Stimulated activated CD4-positive, alpha-beta T cell treated with anti-CD3 and anti-CD28 coated beads, Interleukin-15, amount 100 ng/mL, for 48 hours (primary cell): ENCODE measurements at places on chromosomes 7 and 10.
A peak's percentile ranks its signal among the peaks of the same experiment; 100 is the strongest.

GRCh38 chr10:59027975-59028655 lies 148.3 kb upstream of the PHYHIPL start:
- no peak for DNase-seq

DNA sequence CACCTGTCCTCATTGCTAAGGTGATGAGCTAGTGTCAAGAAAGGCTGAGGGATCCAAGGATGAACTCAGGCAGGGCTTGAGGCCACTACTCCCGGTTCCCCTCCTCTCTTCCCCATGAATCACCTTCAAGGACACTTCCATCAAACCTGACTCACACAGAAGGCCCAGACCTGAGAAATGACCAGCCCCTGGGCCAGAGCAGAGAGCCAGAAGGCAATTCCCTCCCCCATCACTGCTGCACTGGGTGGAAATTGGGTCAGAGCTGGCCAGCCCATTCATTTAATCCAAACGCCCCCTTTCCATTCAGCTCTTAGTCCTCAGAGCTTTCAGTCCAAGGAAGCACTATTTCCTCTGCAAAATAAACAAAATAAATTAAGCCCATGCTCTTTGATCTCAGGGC lies 182.0 kb downstream of the KCNMA1 start:
- no peak for DNase-seq

DNA sequence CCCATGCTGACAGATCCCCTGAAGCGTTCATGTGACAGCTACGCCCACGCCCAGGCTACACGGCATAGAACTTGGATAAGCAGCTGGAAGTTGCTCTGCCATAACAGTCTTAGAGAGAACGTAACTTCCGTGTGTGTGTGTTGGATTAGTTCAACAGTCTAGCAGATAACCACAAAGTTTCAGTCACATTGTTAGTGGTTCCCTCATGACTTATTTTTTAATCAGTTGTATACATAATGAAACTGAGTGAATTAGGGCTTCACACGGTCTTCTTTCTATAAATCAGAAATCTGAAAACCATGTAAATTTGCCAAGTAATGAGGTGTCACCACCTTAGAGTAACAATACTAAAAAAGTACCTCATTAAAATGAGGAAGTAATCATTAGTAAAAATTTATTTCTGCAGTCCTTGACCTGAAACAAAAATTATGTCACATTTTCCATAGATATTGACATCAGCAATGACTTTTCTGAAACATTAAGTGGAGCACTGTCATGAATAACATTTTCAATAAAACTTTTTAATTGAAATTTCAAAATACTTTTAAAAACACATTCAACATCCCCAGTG lies 21.7 kb upstream of the MACC1 start:
- DNase-seq = no peak

GRCh38 chr10:61321041-61321857 lies 131.9 kb downstream of the TMEM26 start:
- DNase-seq = no peak

- DNase-seq = no peak
Observed at GRCh38 chr7:19675816-19676215, 33.0 kb downstream of the POLR1F start.

DNA sequence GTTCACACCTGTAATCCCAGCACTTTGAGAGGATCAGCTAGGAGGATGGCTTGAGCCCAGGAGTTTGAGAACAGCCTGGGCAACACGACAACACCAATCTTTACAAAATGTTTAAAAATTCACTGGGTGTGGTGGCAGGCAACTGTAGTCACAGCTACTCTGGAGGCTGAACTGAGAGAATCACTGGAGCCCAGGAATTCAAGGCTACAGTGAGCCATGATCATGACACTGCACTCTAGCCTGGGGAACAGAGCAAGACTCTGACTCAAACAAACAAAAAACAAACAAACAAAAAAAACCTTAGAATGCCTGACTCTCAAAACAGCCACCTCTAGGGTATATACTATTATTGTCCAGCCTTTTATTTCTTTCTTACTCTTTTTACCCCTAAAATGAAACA lies 56.5 kb upstream of the PAPSS2 start:
- DNase-seq = no peak

DNA sequence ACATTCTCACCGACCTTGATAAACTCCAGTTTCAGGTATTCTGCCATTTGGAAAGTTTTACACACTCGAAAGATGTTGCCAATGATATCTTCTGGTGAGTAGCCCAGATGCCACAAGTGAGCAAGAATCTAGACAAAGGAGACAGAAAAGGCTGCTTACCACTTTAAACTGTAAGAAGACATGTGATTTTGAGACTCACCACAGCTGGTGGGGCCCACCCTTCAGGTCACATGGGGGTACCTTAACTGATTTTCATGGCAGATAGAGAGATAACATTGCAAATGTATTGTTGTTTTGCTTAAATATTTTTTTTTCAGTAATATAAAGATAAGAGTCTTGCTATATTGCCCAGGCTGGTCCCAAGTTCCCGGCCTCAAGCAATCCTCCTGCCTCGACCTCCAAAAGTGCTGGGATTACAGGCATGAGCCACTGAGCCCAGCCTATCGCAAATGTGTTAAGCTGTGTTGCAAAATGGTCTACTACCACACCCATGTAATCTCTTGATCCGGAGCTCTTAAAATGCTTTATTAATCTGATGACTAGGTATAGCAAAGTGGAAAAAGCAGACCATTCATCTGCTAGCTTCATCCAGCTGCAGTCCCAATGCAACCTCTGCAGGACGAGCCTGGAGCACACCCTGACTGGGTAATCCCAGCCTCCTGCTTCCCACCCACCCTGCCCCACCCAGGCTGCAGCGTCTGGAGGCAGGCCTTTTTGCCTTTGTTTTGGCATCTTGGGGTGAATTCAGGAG lies 18.5 kb downstream of the RFC2 start:
- no peak for DNase-seq

GRCh38 chr10:101043363-101043707 lies 12.3 kb downstream of the SFXN3 start:
- DNase-seq = no peak

GRCh38 chr7:11607686-11608085 lies 224.3 kb downstream of the THSD7A start:
- no peak for DNase-seq

GRCh38 chr10:11616021-11616420 lies 4.6 kb upstream of the USP6NL start:
- no peak for DNase-seq

DNA sequence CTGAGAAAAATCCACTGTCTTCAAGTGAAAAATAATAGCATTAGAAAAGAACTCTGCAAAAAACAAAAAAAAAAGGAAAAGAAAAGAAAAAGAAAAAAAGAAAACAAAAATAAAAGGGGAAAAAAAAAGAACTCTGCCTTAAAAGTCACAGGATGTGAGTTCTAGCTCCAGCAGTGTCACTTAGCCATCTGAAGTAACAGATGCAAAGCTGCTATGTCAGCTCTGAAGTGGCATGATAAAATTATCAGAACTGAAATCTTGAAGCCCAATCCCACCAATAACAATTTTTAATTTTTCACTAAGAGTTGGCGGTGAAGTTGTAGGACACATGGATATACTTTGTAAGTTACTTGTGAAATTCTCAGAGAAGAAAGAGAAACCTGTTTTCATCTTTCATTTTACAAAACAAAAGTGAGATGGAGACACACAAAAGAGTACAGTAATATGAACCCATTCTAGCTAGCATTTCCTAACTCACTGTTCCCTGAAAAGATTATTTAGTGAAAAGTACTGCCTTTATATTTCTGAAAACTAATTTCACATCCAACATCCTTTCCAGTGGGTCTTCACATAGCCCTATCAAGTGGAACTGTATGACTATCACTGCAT lies 103.5 kb downstream of the ELAPOR2 start:
- no peak for DNase-seq

DNA sequence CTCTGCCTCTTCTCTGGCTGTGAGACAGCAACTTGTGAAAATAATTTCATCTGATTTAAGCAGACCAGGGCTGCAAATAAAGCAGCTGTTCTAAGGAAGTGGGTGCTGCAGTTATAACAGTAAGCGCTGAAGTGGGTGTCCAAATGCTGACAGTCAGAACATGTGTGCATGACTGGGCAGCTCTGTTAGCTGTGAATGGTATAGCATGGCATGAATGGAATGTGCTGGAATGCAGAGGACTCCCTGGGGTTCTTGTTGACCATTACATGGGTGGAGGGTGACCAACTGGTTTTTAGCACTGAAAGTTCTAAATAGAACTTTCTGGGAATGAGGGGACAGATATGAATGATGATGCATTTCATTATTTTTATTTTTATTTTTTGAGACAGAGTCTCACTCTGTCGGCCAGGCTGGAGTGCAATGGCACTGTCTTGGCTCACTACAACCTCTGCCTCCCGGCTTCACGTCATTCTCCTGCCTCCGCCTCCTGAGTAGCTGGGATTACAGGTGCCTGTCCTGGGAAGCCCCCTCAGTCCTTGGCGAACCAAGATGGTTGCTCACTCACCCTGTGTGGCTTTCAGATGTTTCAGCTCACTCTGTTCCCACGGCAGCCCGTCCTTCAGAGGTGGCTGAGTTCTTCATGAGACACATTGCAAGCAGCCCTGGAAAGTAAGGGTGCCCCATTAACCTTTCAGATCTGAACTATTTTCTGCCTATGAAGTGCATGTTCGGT lies 319.8 kb upstream of the PHYHIPL start:
- no peak for DNase-seq

- DNase-seq = no peak
Observed at GRCh38 chr7:76505168-76506080, 4.9 kb upstream of the UPK3B start.

GRCh38 chr10:119103241-119103902 lies 541 bp upstream of the DENND10 start:
- DNase-seq = no peak

DNA sequence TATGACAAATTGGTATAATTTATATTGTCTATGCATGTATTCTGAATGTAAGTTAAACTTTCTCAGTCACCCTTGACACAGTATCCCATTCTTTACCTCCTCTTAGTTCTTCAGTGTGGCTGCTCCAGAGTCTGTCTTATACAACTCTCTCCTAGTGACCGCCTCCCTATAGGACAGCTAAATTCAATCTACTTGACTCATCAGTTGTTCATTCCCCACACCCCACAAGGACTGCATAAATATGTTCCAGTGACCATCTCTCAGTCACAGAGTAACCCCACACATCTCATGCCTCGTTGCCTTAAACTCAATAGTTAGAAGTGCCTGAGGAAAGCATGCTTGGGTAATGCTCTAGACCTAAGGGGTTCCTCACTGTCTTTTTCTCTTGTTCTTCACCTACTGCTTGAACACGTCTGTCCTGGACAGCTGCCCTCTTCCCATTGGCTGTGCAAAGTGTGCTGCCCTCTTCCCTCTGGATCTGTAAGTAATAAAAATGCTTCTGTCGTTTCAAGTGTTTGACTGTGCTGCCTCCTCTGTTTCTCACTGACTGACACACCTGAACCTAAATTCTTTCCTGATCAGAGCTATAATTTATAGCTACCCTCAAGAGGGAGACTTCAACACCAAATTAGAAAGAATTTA lies 494.6 kb upstream of the GRM3 start:
- no peak for DNase-seq

GRCh38 chr10:7135188-7135587 lies 275.6 kb downstream of the SFMBT2 start:
- no peak for DNase-seq

- DNase-seq = no peak
Observed at GRCh38 chr10:122992031-122992585, 11.9 kb downstream of the PSTK start.

GRCh38 chr7:28955718-28956607 lies 2.2 kb downstream of the TRIL start:
- DNase-seq = no peak

- no peak for DNase-seq
Observed at GRCh38 chr7:55427342-55427741, 62.2 kb downstream of the LANCL2 start.

- no peak for DNase-seq
Observed at GRCh38 chr10:104331208-104331838, 6.9 kb downstream of the ITPRIP start.

GRCh38 chr10:73246646-73247508 lies at the start of gene DNAJC9:
TSS of gene DNAJC9 (minus strand) at chr10:73247255. CDS start at chr10:73247189, 66 bp downstream.
- DNase-seq = peak; percentile 97

- no peak for DNase-seq
Observed at GRCh38 chr10:116672891-116673290, 52.1 kb downstream of the PNLIPRP2 start.

DNA sequence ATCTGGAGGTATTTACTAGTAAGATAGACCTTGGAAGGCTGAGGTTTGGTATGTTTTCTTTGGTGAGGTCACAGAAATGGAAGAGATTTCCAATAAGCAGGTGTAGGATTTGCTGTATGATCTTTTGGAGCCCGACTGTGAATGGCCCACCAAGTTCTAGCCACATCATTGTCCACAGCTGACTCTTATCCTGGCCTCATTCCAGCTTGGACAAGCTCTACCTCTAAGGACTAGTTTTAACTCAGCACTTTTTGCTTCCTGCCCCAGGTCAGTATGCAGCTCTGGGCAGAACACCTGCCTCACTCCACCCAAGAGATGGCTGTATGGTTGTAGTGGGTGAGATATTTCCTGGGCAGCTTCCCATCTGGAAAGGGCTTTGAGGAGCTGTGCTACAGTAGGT lies 6.1 kb upstream of the CPA4 start:
- DNase-seq = no peak

- DNase-seq = no peak
Observed at GRCh38 chr10:25064401-25064800, 48.0 kb downstream of the THNSL1 start.

GRCh38 chr7:47465191-47465590 lies 116.7 kb downstream of the TNS3 start:
- no peak for DNase-seq

DNA sequence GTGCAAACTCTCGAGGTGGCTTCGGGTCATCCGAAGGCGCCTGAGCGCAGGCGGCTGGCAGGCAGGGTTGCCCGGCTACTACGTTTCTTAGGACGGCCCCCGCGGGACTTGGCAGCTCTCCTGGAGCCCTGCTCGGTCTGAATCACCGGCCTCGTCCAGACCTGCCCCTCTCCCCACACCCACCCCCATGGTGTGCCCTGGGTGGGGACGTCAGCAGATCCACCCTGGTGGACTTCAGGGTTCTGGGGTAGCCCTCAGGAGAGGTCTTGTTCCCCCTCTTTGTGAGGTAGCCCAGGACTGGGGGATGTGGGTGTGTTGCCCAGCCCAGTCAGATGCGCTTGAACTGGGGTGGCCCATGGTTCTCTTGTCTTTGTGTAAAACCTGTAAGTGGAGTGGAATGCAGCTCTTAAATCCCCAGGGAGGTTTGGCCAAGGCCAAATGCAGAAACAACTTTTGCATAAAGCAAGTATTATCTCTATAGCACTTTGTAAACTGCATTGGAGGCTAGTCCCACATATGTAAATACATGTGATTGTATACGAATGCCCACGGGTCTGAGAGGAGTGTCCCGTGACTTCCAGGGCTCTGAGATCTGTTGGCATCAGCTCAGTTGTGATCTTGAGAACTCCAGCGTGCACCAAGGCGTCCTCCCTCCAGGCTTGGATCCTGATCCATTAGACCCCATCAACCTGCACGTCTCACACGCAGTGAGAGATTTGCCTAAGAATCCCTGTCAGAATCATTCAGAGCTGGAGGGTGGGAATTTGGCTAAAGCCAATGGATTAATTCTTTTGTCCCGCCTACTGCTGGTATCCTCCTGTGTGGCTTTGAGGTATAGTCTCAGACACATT lies 1.8 kb downstream of the PFKFB3 start:
- no peak for DNase-seq
